ENCODE measurements at places on chromosomes 1 and 21. TPM values are rescaled to one million over a fixed set of nuclear protein-coding genes. Genes with fewer than 3 reads are reported as not detected.

The PCP4 gene
- total RNA-seq: not detected

The DIPK1A gene
- total RNA-seq: 18.3 TPM

The NTMT2 gene
- total RNA-seq: not detected

The ANGPTL3 gene
- not detected for total RNA-seq

The PRPF38B gene
- 21.7 TPM for total RNA-seq
